Smooth muscle cell of bladder (primary cell): ENCODE measurements at places on chromosomes 5 and 9. TPM values are rescaled to one million over a fixed set of nuclear protein-coding genes. Genes with fewer than 3 reads are reported as not detected.

Gene USP20
- 9.4 and 11.8 TPM in 2 replicates for total RNA-seq

Gene RGS7BP
- under 0.01 TPM in 2 replicates for total RNA-seq

Gene ARHGEF28
- total RNA-seq, result 10.4 and 15.9 TPM in 2 replicates

Gene NREP
- 42.1 and 85.4 TPM in 2 replicates for total RNA-seq

Gene RUSC2
- 14.9 and 17.8 TPM in 2 replicates for total RNA-seq

Gene GMCL2
- total RNA-seq, result not detected in 2 replicates

Gene PCAT7
- not detected in 2 replicates for total RNA-seq
